ENCODE measurements at places on chromosomes 7 and 10.
A peak's percentile ranks its signal among the peaks of the same experiment; 100 is the strongest.

DNA sequence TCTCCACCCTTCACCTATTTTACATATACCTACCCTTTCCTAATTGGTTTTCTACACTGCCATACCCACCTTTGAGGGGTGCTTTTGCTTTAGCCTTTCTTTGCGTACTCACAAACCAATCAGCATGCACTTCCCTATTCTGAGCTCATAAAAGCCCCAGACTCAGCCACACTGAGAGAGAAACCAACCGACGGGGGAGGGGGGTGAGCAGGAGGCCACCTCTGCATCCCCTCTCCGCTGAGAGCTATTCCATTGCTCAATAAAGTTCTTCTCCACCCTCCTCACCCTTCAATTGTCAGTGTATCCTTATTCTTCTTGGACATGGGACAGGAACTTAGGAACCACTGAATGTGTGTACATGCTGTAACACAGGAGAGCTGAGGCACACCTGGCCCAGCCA, 9.0 kb upstream of the FKBP9 start:
- no peak for DNase-seq

DNA sequence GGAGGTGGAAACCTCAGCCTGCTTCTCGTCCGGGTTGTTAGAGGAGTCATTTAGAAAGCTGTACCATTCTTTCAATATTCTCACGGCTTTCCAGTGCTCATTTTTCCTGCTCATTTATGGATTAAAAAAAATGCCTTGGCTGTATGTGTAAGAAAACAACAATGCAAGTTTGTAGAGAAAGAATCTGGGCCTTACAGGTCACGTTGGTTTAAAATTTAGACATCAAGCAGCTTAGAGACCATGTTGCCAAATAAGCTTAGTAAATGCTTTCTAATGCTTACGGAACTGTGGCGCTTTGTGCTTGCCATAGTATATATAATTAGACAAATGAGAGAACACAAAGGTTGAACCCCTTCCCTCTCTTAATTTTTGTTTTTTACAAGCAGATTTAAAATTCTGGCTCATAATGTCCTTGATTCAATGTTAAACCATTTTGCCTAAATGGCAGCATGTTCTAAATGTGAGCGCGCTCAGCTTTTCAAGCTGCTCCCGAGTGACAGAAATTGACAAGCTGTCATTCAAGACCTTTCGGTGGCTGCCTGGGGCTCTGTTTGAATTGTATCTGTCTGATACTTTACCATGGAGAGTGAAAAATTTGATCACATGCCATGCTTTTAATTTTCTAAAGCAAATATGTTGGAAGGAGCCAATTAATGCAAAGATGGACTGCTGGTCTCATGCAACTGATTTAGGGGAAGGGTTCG, 1.1 kb downstream of the ARMS2 start:
- DNase-seq: no peak

DNA sequence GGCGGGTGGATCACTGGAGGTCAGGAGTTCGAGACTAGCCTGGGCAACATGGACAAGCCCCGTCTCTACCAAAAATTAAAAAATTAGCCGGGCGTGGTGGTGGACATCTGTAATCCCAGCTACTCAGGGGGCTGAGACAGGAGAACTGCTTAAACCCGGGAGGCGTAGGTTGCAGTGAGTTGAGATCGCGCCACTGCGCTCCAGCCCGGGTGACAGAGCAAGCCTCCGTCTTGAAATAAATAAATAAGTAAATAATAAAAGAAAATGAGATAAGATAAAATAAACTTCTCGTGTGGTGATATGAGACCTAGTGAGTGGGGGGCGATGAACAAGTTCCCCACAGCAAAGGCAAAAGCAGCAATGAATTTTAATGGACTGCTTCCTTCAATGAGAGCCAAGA, 33.6 kb upstream of the LMTK2 start:
- DNase-seq: no peak

GRCh38 chr10:84140036-84140379, 699 bp downstream of the GHITM start:
- peak; percentile 27 for DNase-seq

GRCh38 chr7:151273651-151274390, 25.3 kb upstream of the SMARCD3 start:
- DNase-seq: no peak

- DNase-seq: no peak
Measured at GRCh38 chr7:48876087-48876486, 48.3 kb upstream of the CDC14C start.

DNA sequence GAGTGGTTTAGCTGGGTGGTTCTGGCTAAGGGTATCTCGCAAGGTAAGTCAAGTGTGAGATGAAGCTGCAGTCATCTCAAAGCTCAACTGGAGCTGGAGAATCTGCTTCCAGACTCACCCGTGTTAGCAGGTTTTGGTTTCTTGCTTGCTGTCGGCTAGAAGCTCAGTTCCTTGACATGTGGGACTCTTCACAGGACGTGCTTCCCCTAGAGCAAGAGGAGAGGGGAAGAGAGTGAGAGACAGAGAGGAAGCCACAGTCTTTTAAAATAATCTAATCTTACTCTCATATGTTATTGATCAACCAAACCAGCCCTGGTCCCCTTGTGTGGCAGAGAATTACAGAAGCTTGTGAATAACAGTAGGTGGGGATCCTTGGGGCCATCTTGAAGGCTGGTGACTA, 199.5 kb downstream of the REEP3 start:
- no peak for DNase-seq

DNA sequence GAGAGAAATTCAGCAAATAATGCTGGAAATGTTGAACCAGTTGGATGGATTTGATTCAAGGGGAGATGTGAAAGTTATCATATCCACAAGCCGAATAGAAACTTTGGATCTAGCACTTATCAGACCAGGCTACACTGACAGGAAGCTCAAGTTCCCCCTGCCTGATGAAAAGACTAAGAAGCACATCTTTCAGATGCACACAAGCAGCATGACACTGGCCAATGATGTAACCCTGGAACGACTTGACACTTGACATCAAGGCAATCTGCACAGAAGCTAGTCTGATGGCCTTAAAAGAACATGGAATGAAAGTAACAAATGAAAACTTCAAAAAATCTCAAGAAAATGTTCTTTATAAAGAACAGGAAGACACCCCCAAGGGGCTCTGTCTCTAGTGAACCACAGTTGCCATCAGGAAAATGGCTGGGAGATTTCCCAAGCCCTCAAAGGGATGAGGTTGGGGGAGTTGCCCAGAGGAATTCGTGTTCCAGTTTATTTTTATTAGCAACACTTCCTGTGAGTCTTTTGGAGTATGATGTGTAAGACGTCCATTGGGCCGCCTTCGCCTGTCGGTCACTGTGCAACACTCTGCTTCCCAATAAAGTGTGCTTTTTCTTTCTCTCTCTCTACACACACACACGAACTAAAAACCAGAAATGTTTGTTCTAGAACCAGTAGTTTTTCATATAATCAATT, 200.0 kb downstream of the HIBADH start:
- no peak for DNase-seq

DNA sequence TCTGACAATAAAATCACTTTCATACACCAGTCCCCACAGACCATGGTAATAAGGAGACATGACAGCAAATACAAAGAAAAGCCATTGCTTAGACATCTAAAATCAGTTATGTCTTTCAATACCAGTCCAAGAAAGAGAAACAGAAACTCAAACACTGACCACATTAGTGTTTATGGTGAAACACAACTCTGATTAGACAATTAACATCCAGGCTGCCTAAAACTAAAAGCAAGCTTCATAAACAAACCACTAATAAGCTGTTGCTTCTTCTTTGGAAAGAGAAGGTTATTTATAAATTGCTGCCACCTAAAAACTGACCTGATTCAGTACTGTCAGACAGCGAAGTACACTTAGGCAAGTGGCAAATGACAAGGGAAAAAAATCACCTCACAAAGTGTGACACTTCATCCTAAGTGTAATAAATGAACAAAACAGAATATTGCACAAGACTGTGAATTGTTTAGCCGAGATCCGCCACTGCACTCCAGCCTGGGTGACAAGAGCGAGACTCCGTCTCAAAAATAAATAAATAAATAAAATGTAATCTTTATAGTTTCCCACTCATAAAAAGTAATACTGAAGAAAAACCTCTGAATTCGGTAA, 277.4 kb downstream of the PARD3 start:
- DNase-seq: no peak

DNA sequence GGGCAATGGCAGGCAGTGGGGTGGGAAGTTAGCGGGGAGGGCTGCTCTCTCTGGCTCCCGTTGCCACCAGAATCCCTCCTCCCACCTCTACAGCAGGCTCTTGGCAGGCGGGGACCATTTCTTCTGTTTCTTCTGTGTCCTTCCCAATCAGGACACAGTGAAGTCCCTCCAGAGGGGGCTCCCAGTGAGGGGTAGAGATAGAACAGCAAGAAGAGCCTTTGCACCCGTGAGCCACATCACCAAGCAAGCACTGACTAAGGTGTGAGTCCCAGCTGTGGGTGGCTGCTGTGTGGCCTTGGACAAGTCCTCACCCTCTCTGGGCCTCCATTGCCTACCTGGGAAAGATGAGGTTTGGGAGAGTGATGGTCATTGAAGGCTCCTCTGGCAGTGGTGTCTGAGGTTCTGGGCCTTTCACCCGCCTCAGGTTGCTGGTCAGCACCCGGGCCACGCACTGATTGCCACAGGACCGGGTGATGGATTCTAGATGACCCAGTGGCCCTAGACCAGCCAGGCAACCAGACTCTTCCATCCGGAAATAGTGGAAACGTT, 26.0 kb upstream of the PCBD1 start:
- DNase-seq: no peak

DNA sequence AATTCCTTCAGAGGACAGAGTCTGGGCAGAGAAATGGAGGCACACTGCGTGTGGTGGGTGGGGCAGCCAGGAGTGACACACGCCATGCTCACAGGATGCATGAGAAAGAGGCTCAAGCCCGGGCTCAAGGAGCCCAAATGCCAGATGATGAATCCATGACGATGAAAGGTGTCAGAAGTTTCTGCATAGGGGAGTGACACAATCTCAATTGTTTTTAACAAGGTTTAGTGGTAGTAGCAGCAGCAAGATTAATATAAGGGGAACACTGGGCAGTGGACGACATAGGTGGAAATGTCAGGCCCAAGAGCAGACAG, 126.1 kb downstream of the TNS3 start:
- DNase-seq: no peak

DNA sequence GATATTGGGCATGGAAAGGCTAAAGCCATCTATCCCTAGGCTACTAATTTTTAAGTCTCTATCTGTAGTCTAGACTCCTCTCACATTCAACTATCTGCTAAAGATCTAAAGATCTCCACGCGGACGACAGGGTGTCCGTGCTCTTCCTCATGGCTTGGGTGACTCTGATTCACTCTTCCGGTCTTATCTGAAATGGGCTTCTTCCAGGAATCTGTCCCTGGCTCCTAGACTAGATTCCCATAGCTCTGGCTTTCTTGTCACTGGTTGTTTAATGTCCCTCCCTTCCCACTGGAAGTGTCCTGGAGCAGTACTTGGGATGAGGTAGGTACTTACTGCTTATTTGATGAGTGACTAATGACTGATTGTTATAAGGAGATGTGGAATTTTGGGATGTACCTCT, 62.0 kb upstream of the PODXL start:
- no peak for DNase-seq

Measured in LoVo (cell line).